ENCODE measurements at places on chromosomes 6 and 20. TPM values are rescaled to one million over a fixed set of nuclear protein-coding genes. Genes with fewer than 3 reads are reported as not detected.

The PKHD1 gene
- polyA plus RNA-seq, result 6.0 TPM

GRCh38 chr6:98136333-98136732 is 698.0 kb upstream of the POU3F2 start:
- DNase-seq, result no peak

GRCh38 chr20:17619351-17620093 is 49.6 kb downstream of the DSTN start:
- DNase-seq, result no peak

The IP6K3 gene
- 4.0 TPM for polyA plus RNA-seq

DNA sequence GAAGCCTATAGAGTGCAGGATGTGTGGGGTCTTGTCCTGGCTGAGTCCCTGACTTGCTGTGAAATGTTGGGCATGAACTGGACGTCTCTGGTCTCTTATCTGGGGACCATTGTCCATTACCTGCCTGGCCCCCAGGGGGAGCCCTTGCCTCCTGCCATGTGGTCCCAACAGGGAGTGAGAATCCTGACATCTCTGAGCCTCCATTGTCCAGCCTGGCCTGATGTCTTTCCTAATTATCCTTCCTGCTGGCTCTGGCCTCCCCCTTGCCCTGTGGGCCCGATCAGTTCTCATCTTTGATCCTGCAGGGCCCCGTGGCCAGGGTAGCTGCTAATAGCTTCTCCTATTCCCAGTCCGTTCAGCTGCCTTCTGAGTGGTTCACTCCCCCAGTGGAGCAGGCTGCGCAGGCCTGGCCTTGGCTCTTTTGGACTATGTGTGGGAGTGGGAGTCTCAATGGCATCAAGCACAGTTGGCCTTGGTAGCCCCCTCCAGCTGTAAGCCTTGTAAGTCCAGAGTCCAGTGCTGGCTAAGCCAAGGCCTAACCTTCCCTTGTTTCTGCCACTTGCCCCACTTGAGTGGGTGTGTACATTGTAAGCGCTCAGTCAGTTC is 77.9 kb upstream of the RALY start:
- peak; percentile 52 for DNase-seq

DNA sequence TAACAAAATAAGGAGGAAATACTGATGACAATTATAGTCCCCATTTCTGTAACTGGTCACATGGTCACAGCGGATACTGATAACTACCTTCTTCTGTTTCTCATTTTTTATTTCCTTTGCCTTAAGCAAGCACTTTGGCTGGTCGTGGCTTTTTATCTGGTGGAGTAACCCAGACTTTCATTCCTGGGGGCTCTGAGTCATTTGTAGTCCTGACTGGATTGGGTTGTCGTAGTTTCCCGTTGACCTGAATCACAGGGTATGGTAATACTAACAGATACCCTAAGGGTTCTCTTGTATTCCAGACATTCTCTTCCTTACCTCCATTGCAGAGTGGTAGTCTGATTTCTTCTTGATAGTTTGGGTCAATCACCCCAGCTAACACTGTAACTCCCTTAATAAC is 500.3 kb upstream of the ADGRB3 start:
- no peak for DNase-seq

GRCh38 chr6:47133230-47134000 is 91.3 kb upstream of the ADGRF1 start:
- DNase-seq, result no peak

DNA sequence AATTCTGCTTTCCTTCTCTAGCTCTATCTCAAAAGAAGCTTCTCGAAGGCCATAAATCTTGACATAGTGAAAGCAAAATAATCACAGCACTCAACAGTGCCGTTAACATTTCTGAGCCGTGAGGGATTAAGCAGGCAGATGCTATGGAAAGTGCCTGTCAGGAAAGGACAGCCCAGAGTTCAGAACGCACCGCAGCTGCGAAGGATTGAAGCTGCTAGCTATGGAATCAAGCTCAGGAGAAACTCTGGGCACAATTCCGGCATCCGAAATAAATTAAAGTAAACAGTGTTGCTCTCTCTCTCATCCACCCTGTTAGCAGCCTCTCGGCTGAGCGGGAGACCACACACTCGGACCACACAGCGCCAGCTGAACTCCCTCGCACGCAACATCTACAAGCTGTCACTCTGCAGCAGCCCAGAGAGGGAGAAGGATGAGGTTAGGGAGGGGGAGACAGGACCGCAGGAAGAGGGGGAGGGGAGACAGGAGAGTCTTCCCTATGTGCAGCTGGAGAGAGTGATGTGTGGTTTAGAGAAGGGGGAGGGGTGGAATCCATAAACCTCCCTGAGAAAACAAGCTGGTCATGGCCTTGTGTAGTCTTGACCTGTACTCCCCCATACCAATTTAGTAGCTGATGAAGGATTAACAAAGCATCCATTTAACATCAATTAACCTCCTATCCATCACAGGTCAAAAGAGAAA is 9.0 kb downstream of the EXOC2 start:
- peak; percentile 95 for DNase-seq

DNA sequence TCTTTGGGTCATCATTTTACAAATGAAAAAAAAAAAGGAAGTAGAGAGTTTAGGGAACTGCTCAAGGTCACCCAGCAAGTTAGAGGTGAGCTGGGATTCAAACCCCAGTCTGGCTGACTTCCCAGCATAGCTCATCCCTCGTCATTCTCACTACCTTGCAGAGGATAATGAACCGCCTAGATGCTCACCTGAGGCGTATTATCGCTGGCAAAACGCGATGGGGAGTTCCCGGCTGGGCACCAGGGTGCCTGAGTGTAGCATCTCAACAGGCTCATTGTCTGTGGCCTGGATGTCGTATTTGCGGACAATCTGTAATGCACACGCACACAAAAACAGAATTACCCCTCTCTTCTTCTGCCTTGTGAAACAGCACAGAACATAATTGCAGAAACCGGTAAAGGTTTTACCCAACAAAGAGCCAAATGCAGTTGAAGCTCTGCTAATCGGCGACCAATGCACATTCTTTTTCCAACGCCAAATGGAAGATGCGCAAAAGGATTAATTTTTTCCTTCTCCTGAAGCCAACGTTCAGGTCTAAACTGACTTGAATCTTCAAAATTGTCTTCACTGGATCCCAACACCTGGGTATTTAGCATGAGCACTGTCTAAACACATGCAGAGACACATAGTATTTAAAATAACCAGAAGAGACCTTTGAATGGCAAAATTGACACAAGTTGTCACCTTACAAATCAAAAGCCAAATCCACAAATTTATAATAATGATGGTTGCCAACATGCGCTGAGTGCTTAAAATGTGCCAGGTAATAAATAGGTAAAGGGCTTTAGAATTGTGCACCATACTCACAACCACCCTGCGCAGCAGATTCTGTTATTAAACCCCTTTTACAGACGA is 16.6 kb downstream of the CYP24A1 start:
- no peak for DNase-seq

- no peak for DNase-seq
Observed at GRCh38 chr20:8997701-8998117, 71.2 kb upstream of the PLCB4 start.

GRCh38 chr20:48850257-48850976 is 22.6 kb upstream of the PREX1 start:
- DNase-seq, result no peak

The IL17F gene
- polyA plus RNA-seq, result not detected

GRCh38 chr6:100512203-100512862 is 47.6 kb upstream of the SIM1 start:
- no peak for DNase-seq

The EFCAB8 gene
- polyA plus RNA-seq, result not detected

GRCh38 chr20:354298-354977 is 7.5 kb downstream of the NRSN2 start:
- DNase-seq, result peak; percentile 83

- peak; percentile 96 for DNase-seq
Observed at GRCh38 chr6:27871924-27872638, 40.1 kb downstream of the OR2B2 start.

The DUSP15 gene
- 143 TPM for polyA plus RNA-seq

The MTFR2 gene
- 0.65 TPM for polyA plus RNA-seq

The DEF6 gene
- polyA plus RNA-seq, result 2.7 TPM

DNA sequence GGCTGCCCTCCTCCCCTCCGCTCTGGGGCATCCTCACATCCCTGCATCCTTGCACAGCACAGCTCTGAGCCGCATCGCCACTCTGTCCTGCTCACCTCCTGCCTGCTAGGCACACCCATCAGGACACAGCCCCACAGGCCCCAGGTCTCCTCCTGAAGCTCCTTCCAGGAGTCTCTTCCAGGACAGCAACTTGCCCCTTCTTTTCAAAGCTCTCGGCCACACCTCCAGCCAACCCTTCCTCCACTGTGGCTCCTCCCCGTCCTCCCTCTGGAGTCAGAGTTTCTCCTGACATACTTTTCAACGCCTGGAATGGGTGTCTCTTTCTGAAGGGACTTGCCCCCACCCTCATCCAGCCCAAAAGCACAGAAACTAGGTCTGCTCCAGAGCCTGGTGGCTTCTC is 77.3 kb downstream of the SLC23A2 start:
- no peak for DNase-seq

The PRDM1 gene
- 0.86 TPM for polyA plus RNA-seq

GRCh38 chr20:36756496-36756895 is 10.6 kb upstream of the NDRG3 start:
- DNase-seq, result no peak

DNA sequence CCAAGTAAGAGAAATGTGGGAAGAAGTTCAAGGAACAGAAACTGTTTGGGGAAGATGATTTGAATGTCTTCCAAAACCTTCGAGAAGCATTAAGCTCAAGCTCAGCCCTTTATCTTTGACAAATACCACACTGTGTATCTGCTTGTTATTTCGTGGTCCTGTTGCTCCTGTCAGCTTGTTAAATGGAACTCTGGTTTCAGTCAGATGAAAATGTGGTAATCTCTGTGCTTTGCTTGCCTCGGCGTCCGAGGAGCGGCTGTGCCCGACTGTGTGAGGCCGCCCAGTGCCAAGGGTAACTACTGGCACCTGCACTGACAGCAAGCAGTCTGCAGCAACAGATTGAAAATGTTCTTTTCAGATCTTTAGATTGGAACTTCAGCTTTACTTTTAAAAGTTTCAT is 577.9 kb upstream of the FLRT3 start:
- no peak for DNase-seq

The TFAP2A gene
- polyA plus RNA-seq, result 10.1 TPM

DNA sequence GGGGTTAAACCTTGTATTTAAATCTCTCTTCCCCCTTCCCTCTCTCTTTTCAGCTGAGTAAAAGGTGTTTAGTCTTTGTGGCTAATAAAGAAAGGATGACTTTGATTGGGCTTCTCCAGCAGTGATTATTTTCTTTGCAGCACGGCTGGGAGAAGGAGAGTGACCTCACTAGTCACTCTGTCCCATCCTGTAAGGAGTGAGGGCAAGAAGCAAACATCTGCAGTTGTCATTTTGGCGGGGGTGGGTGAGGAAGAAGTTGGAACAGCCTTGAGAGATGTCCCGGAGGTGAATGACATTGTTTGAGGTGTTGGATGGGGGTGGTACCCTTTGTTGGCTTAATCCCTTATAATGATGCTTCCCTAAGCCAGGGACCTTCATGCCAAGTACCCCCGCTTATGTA is 223.6 kb downstream of the EYA2 start:
- DNase-seq, result peak; percentile 21

The C6orf118 gene
- polyA plus RNA-seq, result 0.67 TPM

The BNIP5 gene
- not detected for polyA plus RNA-seq

The SYCP2L gene
- polyA plus RNA-seq, result 1.0 TPM

- DNase-seq, result no peak
Observed at GRCh38 chr6:157556671-157557430, 175.9 kb downstream of the ZDHHC14 start.

The ZBP1 gene
- polyA plus RNA-seq, result not detected

The ZNF133 gene
- 15.0 TPM for polyA plus RNA-seq

The ADGB gene
- not detected for polyA plus RNA-seq

DNA sequence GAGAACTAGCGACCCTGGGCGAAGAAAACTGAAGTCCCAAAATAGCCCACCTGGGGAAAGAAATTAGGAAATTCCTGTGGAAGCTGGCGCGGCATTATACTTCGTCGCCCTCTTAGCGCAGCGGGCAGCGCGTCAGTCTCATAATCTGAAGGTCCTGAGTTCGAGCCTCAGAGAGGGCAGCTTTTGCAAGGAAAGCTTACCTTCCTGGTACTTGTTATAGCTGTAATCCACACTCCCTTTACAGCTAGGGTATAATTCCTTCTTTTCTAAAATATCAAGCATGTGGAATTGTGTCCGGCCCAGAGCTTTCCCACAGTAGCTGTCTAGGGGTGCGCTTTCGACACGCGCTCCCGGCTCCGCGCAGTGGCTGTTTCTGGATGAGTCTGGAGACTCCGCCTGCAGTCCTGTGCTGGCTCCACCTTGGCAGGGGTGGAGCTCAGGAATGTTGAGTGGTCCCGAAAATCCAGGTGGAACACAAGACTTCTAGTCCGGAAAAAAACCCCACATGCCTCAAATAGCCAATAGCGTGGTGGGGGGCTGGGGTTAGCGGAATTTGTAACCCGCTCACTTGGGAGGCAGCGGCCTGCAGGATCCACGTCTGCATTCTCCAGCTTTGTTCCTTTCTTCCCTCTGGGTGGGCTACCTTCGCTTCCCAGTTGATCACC is 83.7 kb upstream of the ZNF322 start:
- no peak for DNase-seq

The TSBP1 gene
- not detected for polyA plus RNA-seq

The SAMHD1 gene
- 13.7 TPM for polyA plus RNA-seq

DNA sequence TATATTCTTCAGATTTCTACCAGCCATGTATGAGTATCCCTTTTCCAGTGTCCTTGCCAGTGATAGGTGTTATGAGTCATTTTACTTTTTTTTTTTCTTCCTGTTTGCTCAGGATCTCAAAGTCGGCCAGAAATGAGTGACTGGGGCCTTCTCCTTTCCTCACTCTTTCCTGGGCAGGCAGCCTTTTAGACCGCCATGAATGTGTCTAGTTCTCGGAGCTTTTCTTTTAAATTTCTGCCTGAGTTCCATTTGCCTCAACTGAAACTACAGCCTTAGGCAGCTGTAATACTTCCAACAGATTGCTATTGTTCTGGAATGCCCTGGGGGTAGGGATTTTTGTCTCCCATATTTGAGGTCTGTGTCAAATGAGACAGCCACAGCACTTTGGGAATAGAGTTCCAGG is 83.7 kb downstream of the STXBP5 start:
- no peak for DNase-seq

DNA sequence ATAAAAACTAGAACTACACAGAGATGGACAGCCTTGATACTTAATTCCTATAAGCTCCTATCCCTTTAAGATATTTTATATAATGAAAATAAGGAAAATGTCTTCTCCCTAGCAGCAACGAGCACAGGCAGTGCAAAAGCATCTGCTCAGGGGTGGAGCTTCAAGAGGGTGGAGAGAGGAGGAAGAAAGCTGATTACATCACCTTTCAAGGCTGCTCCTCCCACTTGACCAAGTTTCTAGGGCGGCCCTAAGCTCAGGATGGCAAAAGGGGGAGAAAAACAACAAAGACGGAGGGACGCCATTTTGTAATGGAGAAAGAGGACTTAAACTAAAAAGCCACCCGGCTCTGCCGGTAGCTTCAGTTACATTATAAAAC is 2.2 kb downstream of the PPP1R10 start:
- peak; percentile 99 for DNase-seq

DNA sequence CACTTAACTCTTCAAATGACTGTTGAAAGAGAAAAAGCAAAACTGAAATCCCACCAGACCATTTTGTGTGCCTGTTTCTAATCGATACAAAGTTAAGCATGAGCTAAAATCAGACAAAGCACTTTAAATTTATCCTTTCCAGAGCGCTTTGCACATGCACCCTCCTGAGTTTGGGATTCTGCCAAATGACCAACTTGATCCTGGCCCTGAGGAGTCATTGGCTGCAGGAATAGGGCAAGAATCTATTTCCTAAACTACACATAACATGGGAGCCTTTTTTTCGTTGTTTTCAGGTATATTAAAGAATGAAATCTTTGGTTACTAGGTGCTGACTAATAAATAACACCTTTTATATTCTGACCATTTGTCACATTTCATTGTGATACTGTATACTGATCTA is 23.8 kb upstream of the MTHFD1L start:
- DNase-seq, result no peak

The PTK7 gene
- 26.0 TPM for polyA plus RNA-seq
